ENCODE measurements at places on chromosomes 6 and 20. TPM values are rescaled to one million over a fixed set of nuclear protein-coding genes. Genes with fewer than 3 reads are reported as not detected.

GRM4 gene
- 0.11 TPM for total RNA-seq

HLA-DRB5 gene
- 3.8 TPM for total RNA-seq

ANKRD66 gene
- total RNA-seq, result not detected

- DNase-seq, result no peak
Measured at GRCh38 chr20:40648210-40649072, 40.6 kb downstream of the MAFB start.

SFTA2 gene
- total RNA-seq, result not detected

DNA sequence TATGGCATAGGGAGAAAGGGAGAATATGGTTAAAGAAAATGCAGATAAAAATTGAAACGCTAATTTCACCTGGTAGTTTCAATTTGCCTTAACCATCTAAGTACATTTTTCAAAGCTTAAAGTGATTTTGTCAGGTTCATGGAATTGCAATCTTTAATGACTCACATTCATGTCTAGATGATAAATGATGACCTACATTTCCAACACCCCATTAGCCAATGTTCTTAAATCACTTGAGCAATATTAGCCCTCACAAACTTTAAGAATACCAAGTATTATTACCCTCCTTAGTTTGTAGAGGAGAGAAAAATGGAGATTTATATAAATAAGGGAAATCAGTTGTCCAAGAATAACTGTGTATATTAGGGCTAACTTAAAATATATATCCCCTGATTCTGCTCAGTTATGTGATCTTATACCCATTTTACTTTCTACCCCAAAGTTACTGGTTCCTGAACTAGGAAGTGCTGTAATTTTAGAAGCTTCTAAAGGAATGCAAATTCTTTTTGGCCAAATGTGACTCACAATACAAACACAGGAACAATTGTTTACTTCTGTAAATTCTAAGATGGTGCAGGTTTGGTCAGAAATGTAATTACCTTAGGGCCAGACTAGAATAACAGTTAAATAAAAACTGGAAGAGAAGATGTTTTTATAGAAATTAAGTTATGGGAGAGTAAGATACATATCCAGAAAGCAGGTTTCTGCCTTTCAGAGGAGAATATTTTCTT is 34.5 kb downstream of the TPBG start:
- no peak for DNase-seq

- no peak for DNase-seq
Measured at GRCh38 chr6:144390886-144391285, 105.8 kb downstream of the UTRN start.

DNA sequence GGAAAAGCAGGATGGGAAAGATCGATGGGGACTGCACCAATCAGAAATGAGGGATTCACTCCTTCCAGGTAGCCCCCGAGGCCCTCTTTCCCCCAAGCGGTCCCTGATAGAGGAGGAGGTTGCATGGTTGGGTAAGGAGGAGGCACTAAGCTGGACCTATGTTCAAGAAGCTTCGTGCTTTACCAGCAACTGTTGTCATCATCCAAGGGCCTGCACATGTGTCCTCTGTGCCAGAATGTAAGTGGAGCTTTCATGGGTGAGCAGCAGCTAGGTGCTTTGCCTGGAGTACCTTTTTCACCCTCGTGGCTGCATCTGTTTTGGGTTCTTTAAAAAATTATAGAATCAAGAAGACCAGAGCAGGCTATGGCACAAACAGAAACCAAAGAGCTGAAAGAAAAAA is 54.0 kb downstream of the GMPR start:
- DNase-seq, result no peak

DNA sequence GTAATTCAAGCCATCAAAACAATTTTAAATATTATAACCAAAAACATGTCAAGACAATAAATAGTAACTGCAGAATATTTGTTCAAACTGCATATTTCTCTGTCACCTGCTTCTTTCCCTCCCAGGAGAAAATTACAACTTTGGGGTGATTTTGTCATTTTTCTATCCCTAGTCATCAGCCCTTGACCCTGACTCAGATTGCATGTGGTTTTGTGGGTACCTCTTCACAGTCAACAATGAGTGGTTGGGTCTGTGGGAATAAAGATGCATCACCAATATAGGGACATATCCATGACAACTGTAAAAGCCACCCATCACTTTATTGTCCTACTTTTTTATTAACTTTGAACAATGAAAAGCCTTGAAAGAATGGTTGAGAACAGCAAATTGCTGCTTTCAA is 7.3 kb downstream of the COL10A1 start:
- no peak for DNase-seq

GRCh38 chr6:132380358-132381029 is 20.8 kb downstream of the MOXD1 start:
- DNase-seq, result no peak

MLN gene
- total RNA-seq, result not detected

GRCh38 chr6:8875986-8876385 is 440.6 kb upstream of the SLC35B3 start:
- DNase-seq, result no peak

DNA sequence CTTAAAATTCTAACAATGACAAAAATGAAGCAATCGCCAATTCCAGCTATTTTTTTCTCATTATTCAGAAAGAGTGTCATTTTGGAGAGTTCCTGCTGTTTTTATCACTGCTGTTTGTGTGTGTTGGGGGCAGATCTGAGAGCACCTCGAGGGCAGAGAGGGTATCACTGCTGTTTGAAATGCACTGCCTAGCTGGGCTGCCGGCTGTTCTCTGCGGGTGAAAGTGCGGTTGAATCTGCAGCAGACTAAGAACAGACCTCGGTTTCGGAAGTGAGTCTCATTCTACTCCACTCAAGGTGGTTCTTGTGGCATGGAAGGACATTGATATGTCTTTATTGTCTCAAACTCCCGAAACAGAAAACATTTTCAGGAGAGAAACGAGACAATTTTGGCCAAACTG is 18.3 kb downstream of the INSM1 start:
- DNase-seq, result no peak

TPX2 gene
- total RNA-seq, result 22.7 TPM

GRCh38 chr6:147642458-147642857 is 134.0 kb downstream of the SAMD5 start:
- no peak for DNase-seq

DNA sequence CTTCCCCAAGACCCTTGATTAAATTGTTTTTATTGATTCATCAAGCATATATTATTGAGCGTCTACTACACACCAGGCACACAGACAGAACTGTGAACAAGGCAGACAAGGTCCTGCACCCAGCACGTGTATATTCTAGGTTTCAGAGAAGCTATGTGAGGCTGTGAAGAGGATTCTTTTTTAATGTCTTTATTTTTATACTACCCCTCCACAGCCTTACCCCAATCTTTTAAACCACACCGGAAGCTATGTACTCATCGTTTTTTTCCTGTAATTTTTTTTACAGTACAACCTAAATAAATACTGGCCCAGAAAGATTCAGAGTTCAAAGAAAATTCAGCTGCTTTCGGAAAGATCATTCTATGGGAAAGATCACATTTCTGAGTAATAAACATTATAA is 10.0 kb downstream of the SGK1 start:
- no peak for DNase-seq

DNA sequence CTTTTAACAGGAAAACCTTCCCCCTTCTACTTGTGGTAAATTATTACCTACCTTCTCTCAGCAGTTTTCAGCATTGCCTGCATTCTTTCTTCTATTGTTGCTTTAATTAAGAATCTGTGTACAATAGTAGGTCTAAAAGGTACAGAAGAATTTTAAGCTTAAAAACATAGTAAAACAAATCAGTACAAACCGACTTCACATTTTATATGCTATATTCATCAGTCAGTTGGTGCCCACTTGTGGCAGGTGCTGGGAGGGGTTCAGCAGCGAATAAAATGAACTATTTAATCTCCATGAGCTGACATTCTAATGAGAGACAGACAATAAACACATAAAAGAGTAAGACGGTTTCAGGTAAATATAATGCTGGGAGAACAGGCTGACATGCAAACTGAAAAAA is 73.4 kb upstream of the FBXO30 start:
- DNase-seq, result no peak

OXT gene
- total RNA-seq, result not detected

- DNase-seq, result no peak
Measured at GRCh38 chr20:9500121-9500520, 14.3 kb upstream of the LAMP5 start.

- DNase-seq, result no peak
Measured at GRCh38 chr6:166830891-166831363, 125.4 kb downstream of the RNASET2 start.

- DNase-seq, result no peak
Measured at GRCh38 chr6:168676552-168677322, 235.8 kb downstream of the SMOC2 start.

DNAH8 gene
- total RNA-seq, result 1.5 TPM

ZNF165 gene
- total RNA-seq, result 1.0 TPM

DNA sequence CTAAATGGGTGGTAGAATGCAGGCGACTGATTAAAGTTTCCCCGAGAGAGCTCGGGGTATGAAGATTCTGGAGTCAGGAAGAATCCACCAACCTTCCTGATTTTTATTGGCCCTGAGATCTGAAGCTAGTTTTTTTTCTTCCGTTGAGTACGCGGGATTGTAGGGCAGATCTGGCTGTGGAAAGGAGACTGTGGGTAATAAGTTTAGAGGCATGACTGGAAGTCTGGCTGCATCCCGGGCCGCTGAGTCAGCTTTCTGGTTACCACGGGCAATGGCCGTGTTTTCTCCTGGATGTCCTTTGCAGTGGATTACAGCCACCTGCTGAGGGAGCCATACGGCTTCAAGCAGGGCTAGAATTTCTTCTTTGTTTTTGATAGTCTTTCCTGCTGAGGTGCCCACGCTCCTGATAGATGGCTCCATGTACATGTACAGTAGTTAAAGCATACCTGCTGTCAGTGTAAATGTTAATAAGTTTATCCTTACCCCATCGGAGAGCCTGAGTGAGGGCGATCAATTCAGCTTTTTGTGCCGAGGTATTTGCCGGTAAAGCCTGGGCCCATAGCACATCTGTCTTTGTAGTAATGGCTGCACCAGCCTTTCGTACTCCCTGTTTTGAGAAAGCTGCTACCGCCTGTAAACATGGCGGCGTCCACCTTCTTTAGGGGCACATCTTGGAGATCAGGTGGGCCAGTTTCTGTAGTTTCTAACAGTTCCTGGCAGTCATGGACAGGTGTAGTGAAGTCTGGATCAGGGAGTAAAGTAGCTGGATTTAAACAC is 154.0 kb downstream of the TRIM27 start:
- no peak for DNase-seq

DNA sequence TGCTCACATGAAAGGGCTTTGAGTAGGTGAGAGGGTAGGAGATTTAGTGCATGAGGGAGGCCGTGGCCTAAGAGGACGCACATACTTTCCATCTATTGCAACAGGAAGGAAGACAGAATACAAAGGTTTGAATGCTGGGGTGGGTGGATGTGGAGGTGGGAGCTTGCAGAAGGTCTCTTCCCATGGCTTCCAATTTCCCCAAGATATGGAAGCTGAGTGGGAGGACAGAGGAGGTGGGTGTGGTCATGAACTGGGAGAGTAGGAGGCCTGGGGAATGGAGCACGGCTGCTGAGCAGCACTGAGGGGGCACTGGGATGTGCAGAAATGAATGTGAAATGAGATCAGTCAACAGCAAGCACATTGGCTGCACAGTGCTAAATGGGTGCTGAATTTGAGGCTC is 70.3 kb downstream of the SCML4 start:
- no peak for DNase-seq

GRCh38 chr6:168050225-168050880 is 28.7 kb downstream of the FRMD1 start:
- DNase-seq, result no peak

TP53TG5 gene
- 0.69 TPM for total RNA-seq

DNA sequence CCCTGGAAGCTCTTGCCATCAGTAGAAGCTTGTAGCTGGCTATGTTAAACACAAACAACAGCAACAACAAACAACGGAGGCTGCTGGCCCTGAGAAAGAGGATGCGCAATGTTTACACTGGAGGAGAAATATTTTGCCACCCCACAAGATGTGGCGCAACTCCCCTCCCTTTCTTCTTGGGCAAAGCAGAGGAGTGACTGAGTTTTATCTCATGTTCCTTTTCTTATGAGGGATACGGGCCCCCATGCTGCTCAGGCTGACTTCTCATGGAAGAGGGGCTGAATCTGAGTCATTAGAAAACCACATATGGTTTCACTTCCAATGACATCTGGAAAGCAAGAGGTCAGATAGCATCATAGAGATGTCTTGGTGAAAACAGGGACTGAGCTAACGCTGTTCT is 75.9 kb upstream of the HDDC2 start:
- no peak for DNase-seq

GRCh38 chr6:105985816-105986632 is 100.1 kb upstream of the PRDM1 start:
- no peak for DNase-seq

GRCh38 chr6:100518588-100518987 is 53.9 kb upstream of the SIM1 start:
- no peak for DNase-seq

RBM24 gene
- total RNA-seq, result 18.1 TPM
